ENCODE measurements at places on chromosomes 2 and 18.

- DNase-seq: no peak
Measured at GRCh38 chr18:50797142-50797541, 22.7 kb downstream of the MRO start.

DNA sequence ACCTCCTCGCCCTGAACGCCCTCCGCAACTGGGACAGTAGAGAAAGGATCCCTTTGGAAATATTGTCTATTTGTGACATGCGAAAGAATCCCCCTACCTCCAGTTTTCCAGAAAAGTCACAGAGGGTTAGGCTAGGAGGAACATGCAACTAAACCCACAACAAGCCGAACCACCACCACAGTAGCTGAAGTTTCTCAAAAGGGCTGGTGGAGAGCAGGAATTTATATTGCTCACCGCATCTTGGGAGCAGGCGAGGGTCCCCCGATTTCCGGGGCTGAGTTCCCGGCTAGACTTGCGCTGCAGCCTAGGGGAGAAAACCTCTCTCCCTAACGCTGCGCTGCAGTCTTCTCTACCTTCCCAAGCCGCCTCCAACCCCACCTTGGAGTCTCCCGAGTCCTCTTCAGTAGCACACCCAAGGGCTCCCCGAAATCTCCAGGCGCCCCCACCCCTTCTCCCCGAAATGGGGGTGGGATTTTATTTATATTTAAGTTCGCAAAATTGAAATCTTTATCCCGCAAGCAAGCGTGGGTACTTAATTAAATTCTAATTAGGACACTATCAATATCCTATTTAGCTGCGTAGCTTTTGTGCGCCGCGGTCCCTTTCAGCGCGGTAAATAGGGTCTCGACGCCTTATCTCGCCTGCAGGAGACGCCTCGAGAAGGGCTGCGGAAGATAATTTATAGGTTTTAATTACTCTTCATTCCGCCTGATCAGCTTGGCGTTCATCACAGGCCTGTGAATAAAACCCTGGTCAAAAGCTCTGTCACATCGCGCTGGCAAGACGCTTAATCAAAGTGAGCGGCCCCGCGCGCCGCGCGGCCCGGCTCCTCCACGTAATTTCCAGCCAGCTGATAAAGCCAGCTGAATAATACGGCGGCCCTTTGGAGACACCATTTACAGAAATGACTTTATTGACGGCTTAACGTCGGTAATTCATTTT lies 2.0 kb upstream of the EN1 start:
- DNase-seq: no peak

DNA sequence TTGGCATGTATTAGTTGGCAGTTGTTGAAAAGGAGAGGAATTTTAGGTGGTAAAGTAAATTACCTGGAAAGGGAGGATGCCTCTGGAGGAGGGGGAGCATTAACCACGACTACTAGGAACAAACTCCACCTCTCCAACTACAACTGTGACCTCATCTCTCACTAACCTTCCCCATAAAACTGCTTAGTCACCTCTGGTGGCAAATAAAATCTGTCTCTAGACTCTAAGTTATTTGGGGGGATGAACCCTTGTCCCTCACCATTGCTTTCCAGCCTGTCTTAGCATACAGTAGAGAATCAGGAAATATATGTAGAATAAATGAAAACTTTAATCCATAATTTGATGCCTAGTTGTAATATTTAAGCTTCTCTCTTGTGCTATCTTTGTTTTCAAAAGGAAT lies 27.6 kb upstream of the MYO1B start:
- DNase-seq: no peak

GRCh38 chr2:64189167-64189566 lies 44.9 kb upstream of the PELI1 start:
- DNase-seq: no peak

DNA sequence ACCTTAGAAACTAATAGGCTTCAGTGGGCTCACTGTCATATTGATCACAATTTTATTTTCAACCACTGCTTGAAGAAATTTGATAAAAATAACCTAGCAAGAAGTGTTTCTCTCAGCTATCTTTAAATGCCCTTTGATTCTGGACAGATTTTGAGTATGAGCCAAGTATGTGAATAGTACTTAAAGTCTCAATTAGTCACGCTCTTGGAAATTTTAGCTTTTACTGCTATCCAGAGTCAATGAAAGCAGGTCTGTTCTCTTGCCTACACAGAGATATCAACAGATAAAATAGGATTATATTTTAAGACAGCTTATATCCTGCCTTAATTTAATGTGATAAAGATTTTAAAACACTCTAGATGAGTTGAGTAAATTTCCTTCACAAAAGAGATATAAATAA lies 337.3 kb downstream of the CBLN2 start:
- no peak for DNase-seq

DNA sequence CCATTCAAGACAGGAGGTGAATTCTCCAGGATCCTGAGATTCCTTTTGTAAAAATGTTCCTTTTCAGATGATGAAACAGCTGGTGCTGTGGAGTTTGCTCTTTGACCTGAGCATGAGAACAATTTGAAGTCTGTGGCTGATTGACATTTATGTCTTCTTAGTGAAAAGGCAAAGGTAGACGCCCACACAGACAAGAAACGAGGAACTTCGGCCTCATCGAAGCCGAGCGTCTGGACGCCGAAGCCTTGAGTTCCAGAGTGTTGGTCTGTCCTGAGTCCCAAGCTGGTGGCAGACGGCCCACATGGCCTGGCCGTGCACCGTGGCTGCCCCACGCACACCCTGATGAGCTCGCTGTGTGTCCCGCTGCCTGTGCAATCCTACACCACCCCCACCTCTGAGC lies 20.7 kb upstream of the SNTG2 start:
- DNase-seq: no peak

- DNase-seq: no peak
Measured at GRCh38 chr2:32623311-32623706, 4.5 kb upstream of the TTC27 start.

DNA sequence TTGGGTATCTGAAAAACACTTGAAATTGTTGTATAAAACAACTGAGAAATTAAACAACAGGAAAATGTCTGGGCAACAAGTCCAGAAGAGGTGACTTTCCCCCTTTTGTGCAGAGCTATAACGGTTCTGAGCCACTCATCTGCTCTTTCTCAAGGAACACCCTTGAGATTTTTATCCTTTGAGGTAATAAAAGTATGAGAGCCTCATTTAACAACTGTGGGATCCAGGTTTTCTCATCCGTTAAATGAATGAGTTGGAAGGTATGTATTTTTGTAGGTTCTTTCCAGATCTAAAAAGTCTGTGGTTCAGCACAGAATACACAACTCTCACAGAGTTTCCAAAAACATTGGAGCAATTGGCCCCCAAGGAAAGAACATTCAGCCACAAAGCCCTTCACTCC lies 93.0 kb downstream of the ANKRD44 start:
- DNase-seq: no peak

- DNase-seq: peak; percentile 35
Measured at GRCh38 chr2:44952143-44952805, 10.8 kb downstream of the SIX3 start.

GRCh38 chr18:66646609-66647008 lies 42.7 kb upstream of the CDH19 start:
- DNase-seq: no peak

GRCh38 chr2:127205218-127206125 lies 14.6 kb downstream of the CYP27C1 start:
- DNase-seq: no peak

- no peak for DNase-seq
Measured at GRCh38 chr2:65017335-65017734, 28.1 kb downstream of the SLC1A4 start.

DNA sequence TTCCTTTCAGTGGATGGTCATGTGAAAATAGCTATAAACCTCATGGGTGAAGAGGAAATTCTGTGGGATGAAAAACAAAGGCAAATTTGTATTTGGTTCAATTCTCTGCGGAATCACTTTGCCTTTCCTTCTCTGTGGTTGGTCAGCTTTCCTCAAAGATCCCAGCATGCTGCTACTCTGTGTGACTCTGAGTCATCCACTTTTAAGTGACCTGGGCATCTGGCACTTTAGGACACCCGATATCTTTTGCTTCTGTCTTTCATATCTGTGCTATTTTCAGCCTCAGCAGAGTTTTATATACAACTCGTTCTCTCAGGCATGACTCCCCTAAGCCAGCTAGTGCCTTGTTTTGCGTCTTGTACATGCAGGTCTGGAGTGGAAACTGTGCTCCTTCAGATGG lies 217.0 kb upstream of the PIEZO2 start:
- DNase-seq: no peak

DNA sequence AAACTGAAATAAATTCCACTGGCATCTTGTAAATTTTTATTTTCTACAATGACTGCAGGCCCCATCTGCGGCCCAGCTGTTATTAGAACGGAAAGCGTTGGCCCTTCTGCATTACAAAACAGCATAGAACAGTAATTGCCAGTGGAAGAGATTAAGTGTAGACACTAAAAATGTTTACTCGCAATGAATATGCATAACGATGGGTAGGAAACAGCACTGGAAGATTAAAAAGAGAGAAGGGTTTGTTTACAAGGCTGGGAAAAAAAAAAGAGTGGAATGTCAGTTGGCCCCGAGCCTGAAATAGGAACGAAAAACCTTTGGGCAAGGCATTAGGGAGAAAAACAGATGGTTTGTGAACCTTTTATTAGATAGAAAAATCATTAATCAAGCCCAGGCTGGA lies 275.9 kb upstream of the TCF4 start:
- DNase-seq: no peak

- no peak for DNase-seq
Measured at GRCh38 chr18:63575681-63576080, 11.5 kb upstream of the SERPINB13 start.

- DNase-seq: no peak
Measured at GRCh38 chr2:222701721-222702131, 30.3 kb downstream of the MOGAT1 start.

GRCh38 chr2:101160454-101160853 lies 9.3 kb upstream of the TBC1D8 start:
- no peak for DNase-seq

DNA sequence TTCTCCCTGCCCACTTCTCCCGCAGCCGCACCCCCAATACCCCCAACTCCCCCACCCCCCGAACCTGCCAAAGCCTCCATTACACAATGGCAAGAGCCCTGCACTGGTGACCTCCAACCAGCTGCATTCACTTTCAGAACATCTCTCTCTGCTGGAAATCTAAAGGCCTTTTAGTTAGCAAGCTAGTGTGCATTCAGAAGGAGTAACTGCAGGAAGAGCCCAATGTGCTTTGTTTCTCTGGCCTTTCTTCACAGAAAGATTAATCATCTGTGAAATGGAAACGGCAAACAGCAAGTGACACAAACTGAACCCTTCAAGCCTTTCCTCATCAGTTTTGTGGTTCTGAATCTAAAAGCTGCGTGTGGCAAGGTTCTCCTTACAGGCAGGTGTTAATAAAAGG lies 124.2 kb downstream of the OLA1 start:
- DNase-seq: no peak

DNA sequence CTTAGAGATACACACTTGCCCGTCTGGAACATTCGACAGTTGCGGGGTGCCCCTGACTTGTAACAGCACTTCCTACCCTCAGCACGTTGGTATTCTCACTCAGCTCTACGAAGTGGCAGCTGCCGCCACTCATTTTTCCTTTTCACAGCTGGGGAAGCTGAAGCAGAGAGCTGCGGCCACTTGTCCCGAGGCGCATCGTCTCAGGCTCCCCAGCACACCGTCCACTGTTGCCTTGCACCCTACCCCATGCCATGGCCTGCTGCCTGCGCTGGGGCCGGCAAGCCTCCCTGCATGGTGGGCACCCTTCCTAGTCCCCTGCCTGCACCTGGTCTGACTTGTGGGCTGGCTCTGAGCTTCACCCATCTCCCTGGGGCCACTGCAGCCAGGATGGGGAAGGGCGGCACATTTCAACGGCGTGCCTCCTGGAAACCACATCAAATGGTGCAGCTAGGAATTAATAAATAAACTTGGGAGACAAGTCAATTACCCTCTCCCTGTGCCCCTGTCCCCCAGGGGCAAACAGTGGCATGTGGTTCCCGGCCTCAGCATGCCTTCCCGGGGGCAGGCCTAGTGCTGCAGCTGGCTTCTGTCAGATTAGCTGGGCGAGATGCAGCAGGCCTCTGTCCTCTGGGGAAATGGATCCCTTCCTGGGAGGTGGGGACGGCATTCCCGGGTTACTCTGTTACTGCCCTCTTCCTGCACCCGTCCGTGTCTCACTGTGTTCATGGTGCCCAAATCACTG lies 64.7 kb upstream of the HAAO start:
- DNase-seq: no peak

GRCh38 chr18:67134911-67135310 lies 381.6 kb downstream of the DSEL start:
- no peak for DNase-seq

DNA sequence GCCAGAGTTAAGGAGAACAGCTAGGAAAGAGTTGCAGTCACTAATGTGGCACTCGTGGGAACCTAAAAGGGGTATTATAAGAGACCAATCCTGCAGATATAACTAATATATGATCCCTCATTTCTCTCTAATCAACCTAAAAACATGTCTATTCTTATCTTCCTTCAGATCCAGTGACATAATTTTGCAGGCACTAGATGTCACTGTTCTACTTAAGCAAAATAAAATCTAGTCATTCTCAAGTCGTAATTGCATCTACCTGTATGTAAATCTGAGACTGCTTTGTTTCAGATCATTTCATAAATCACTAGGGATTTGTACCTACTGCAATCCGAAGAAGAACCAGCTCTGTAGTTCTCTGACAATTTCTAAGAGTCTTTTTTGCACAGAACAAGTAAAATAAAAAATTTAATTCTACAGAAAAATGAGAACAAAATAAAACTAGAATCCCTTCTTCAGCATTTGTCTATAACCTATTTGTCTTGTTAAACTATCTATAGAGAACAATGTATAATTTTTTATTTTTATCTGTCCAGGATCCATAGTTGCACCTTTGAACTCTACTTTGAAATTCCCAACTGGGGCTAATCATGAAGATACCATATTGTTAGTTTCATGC lies 56.5 kb upstream of the ERBB4 start:
- no peak for DNase-seq

GRCh38 chr18:52130624-52131301 lies 209.2 kb upstream of the DCC start:
- DNase-seq: no peak

GRCh38 chr18:63236406-63236805 lies 83.2 kb downstream of the BCL2 start:
- no peak for DNase-seq

- DNase-seq: no peak
Measured at GRCh38 chr2:231191896-231192872, 6.2 kb upstream of the ARMC9 start.

GRCh38 chr2:1891971-1892486 lies 147.7 kb upstream of the PXDN start:
- no peak for DNase-seq

Data from NCI-H2029 (cell line).